ENCODE measurements at places on chromosomes 5 and 9. TPM values are rescaled to one million over a fixed set of nuclear protein-coding genes. Genes with fewer than 3 reads are reported as not detected.

Gene LEAP2
- total RNA-seq, result 3.9 TPM

Gene PLPPR1
- not detected for total RNA-seq

Gene SHOC1
- total RNA-seq, result not detected

Gene ANAPC2
- 51.8 TPM for total RNA-seq

Gene KIF3A
- total RNA-seq, result 16.9 TPM

Gene GDA
- total RNA-seq, result not detected

Gene SH2D3C
- 17.4 TPM for total RNA-seq

Gene FBXL7
- total RNA-seq, result not detected

Gene INSL4
- not detected for total RNA-seq

Gene PHF19
- total RNA-seq, result 174 TPM

Gene SPATA31D4
- not detected for total RNA-seq

Gene AGXT2
- not detected for total RNA-seq

Gene ARRDC1
- 35.1 TPM for total RNA-seq

Gene DRD1
- not detected for total RNA-seq

Gene PLAC8L1
- total RNA-seq, result 0.71 TPM

Gene CKMT2
- total RNA-seq, result not detected

Gene PCDHB16
- not detected for total RNA-seq

Gene TMEM171
- total RNA-seq, result not detected

Gene CD274
- total RNA-seq, result 20.3 TPM

Gene MCTP1
- 0.13 TPM for total RNA-seq

Gene TAS2R1
- total RNA-seq, result not detected

Gene TSLP
- 0.51 TPM for total RNA-seq

Gene PDLIM7
- total RNA-seq, result 51.5 TPM

Gene SPINK13
- total RNA-seq, result not detected

Gene PLGRKT
- 35.7 TPM for total RNA-seq

Gene KCNV2
- total RNA-seq, result not detected

All from activated CD8-positive, alpha-beta memory T cell treated with anti-CD3 and anti-CD28 coated beads for 36 hours (primary cell).